ENCODE measurements at places on chromosomes 5 and 9.

DNA sequence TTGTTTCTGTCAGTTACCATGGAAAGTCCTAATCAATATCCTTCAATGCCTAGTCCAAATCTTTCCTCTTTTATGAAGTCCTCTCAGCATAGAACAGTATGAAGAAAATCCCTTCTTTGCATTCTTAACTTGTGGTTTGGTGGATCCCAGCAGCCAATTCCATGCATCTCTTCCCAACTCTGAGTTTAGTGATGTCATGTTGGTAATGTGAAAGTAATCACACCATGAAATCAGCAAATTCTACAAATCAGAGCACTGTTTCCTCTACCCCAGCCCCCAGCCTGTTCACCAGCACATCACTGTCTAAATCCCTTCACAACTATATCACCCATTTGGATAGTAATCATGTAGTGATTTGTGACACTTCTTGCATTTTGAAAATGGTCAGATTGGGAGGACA is 4.7 kb upstream of the C1QTNF2 start:
- no peak for DNase-seq

GRCh38 chr5:28012538-28012937 is 974.2 kb upstream of the CDH9 start:
- peak; percentile 60 for DNase-seq

GRCh38 chr9:17962747-17963146 is 383.9 kb downstream of the SH3GL2 start:
- no peak for DNase-seq

GRCh38 chr5:117189784-117190183 is 615.2 kb upstream of the SEMA6A start:
- no peak for DNase-seq

- DNase-seq = no peak
These were observed 187.7 kb downstream of the ZSWIM6 start for GRCh38 chr5:61519728-61520277.

DNA sequence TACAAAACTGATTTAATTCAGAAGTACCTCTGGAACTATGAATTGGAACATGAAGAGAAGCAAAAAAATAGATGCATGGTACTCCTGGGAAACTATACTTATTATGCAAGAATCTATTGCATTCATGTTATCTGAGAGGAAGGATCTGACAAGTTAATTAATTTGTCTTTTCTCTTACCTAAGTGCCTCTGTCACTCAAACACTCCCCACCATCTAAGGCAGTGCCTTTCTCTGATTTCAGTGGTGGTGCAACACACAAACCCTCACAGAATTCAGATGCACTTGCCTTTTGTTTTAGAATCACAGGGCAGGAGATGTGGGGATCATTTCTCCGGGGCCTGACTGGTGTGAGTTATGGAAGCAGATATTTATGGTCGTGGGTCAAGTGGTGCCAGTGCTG is 52.5 kb upstream of the C9orf72 start:
- no peak for DNase-seq

DNA sequence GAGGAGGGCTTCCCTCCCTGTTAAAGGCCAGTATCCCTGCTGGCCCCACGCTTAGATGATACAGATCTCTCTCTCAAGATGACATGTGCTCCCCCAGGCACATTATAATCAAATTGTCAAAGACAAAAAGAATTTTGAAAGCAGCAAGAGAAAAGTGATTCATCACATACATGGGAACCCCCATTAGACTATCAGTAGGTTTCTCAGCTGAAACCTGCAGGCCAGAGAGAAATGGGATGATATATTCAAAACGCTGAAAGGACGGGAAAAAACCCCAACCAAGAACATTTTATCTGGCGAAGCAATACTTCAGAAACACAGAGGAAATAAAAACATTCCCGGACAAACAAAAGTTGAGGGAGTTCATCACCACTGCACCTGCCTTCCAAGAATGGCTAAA is 78.7 kb downstream of the CAMSAP1 start:
- no peak for DNase-seq

- no peak for DNase-seq
These were observed 111.1 kb upstream of the RASA1 start for GRCh38 chr5:87156631-87157030.

DNA sequence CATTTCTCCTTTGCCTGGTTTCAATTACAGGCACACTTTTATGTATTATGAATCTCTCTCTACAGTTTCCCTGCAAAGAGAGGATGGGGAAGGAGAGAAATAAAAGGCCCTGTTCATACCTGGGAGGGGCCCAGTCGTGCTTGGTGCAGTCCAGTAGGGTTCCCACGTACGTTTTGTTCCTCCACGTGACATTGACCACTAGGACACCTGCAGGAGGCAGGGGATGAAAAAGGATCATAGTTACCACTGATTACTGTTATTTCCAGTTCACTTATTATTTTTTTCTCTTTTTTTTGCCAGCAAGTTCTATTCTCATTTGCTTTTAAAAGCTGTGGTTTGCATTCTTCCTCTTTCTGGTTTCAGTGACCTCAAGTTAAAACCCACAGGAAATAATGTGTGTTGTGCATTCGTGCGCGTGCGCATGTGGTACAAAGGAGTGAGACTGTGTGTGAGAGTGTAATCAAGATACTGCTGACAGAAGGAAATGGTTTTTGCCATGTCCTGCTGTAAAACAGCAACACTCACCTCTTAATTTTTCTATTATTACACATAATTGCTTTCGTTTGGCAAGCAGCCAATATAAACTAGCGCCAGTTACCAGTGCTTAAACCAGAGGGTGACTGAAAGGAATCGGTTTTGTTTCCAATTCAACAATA is 96.8 kb downstream of the ZNF608 start:
- peak; percentile 42 for DNase-seq

GRCh38 chr5:33275391-33275790 is 165.4 kb upstream of the TARS1 start:
- DNase-seq = no peak

- DNase-seq = no peak
These were observed 272.2 kb upstream of the DMRT1 start for GRCh38 chr9:569296-569695.

GRCh38 chr5:102853680-102854079 is 98.6 kb downstream of the PAM start:
- DNase-seq = no peak

Measured in HAP-1 (cell line).